WERI-Rb-1 (cell line): ENCODE measurements at places on chromosomes 1 and 21.

- DNase-seq = no peak
Observed at GRCh38 chr1:18901952-18902522, 318 bp downstream of the ALDH4A1 start.

DNA sequence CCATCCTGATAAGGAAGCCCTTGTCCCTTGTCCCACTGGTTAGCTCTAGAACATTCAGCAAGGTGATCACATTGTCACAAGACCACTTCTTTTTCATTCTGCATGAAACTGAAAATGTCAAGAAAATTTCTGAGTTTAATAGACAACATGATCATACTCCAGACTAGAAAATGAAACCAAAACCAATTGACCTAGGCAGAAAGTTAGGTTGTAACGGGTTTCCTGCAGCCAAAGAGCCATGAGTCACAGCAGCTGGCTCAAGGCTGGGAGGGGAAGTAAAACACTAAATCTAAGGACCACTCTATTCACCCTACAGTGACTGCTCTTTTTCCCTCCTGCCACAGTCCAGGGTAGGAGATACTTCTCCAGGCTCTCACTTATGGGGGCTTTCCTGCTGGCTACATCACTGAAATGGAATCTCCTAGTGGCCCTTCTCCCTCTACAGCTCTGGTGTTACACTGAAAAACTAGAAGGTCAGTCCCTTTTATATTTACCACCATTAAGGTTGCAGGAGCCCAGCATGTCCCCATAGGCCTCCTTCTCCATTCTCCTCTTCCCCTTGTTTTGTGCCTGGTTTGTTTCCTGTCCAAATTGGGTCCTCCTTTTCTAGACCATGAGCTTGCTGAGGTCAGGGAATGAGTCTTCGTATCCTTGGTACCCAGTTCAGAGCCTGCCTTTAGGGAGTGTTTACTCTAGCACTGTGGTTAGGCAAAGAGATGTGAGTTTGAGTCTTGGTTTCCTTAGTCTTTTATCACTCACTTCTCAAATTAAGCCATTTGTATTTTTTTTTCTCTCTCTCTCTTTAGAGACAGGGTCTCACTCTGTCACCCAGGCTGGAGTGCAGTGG lies 236.5 kb upstream of the JUN start:
- DNase-seq = no peak

GRCh38 chr1:25026730-25027450 lies 96.8 kb upstream of the RUNX3 start:
- no peak for DNase-seq

DNA sequence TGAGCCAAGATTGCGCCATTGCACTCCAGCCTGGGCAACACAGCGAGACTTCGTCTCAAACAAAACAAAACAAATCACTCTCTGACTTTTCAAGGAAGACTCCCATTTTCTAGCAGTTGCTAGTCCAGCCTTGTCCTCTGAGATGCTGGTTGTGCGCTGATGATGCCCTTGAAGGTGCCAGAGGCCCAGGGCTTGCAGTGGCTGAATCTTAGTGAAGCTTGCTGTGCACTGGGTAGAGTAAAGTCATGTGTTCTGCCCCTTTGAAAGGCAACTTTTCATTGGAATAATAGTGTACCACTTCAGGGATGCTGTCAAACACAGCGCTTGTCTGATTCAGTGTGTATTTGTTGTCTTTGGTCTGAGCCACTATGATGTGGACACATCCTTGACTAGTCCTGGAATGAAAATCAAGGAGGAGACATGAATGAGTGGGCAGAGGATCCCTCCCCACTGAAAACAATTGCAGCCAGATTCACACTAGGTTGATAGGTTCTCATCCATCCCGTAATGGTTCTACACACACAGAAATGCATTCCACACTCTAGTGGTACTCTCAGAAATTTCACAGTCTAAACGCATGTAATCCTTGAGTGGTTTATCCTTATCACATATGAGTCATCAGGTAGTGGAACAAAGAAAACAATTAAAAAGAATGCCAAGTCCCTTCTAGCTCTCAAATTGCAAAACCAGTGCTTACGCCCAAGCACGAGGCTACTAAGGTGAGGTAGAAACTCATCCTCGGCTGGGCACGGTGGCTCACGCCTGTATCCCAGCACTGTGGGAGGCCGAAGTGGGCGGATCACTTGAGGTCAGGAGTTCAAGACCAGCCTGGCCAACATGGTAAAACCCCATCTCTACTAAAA lies 17.8 kb upstream of the TDRD10 start:
- DNase-seq = no peak

- DNase-seq = no peak
Observed at GRCh38 chr1:155944444-155944799, 3.0 kb downstream of the RXFP4 start.

GRCh38 chr1:48784301-48784700 lies 7.6 kb upstream of the BEND5 start:
- no peak for DNase-seq

GRCh38 chr1:31701091-31701736 lies 2.6 kb downstream of the COL16A1 start:
- no peak for DNase-seq
